ENCODE measurements at places on chromosomes 11 and 22. TPM values are rescaled to one million over a fixed set of nuclear protein-coding genes. Genes with fewer than 3 reads are reported as not detected.

The KDM4E gene
- total RNA-seq, result not detected

DNA sequence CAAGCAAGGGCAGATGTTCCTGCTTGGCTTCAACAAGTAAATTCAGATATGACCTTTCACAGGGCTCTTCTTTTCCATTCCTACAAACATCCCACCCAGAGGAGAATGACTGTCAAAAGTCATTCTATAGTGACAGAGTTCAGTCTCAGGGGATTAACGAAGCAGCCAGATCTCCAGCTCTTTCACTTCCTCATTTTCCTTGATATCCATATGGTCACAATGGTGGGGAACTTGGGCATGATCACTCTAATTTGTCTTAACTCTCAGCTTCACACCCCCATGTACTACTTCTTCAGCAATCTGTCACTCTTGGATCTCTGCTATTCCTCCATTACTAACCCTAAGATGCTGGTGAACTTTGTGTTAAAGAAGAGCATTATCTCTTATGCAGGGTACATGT, 15.0 kb upstream of the OR8B8 start:
- DNase-seq, result no peak

- DNase-seq, result no peak
These were observed 43.0 kb upstream of the NTM start for GRCh38 chr11:131327421-131327820.

GRCh38 chr11:96288915-96289314, 54.1 kb downstream of the MAML2 start:
- DNase-seq, result no peak
